ENCODE measurements at places on chromosomes 16 and 17. TPM values are rescaled to one million over a fixed set of nuclear protein-coding genes. Genes with fewer than 3 reads are reported as not detected.

GRCh38 chr16:62225675-62226074, 189.4 kb upstream of the CDH8 start:
- no peak overlapping the region for H3K4me3 ChIP-seq
- no peak overlapping the region for H3K27ac ChIP-seq
- H3K27me3 ChIP-seq: no peaks in the 10 kb centered on the region
- no peaks in the 10 kb centered on the region for H3K4me1 ChIP-seq
- H3K36me3 ChIP-seq: no peaks in the 10 kb centered on the region

GRCh38 chr16:11330526-11331237, 14.6 kb upstream of the RMI2 start:
- no peak overlapping the region for H3K27ac ChIP-seq
- H3K4me1 ChIP-seq: peaks cover 20% of the 10 kb centered on the region
- H3K4me3 ChIP-seq: no peak overlapping the region
- H3K27me3 ChIP-seq: no peaks in the 10 kb centered on the region
- no peak for DNase-seq
- no peaks in the 10 kb centered on the region for H3K36me3 ChIP-seq

- H3K27ac ChIP-seq: no peak overlapping the region
- H3K27me3 ChIP-seq: no peaks in the 10 kb centered on the region
- H3K4me1 ChIP-seq: no peaks in the 10 kb centered on the region
- DNase-seq: no peak
- H3K36me3 ChIP-seq: no peaks in the 10 kb centered on the region
Measured at GRCh38 chr17:80918731-80919130, 72.9 kb upstream of the CHMP6 start.

Gene SULT1A2
- 51.1 TPM for total RNA-seq

Data from transverse colon (tissue), 4 donors.